ENCODE measurements at places on chromosomes 3 and 15.

DNA sequence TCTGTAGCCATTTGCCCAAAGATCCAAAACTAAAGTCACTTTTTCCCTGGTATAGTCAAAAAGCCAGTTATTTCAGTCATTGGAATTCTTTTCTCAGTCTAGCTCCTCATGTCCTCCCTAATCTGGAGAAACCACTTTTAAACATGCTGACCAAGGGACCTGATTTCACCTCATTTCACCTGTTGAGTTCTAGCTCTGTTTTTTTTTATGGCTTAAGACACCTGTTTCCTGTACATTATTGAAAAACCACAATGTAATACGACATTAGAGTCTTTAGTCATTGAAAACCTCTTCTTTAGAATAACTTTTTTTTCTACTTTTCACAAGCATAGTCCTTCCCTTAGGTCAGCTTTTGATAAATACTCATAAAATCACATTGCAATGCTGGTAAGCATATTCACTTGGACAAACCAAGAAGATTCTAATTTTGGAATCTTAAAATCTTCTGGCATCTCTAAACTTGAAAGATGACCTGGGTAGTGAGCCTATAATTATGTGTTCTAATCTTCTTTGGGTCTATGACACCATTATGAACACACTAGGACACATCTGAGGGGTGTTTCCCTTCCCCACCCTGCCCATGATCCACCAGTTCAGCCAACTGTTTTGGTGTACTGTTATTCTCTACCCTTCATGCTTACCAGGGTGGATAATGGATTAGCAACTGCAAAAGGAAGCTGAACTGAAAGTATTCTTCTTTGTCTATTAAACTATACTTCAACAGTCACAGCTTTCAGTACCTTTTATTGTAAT, 103.5 kb upstream of the FXR1 start:
- DNase-seq: no peak

DNA sequence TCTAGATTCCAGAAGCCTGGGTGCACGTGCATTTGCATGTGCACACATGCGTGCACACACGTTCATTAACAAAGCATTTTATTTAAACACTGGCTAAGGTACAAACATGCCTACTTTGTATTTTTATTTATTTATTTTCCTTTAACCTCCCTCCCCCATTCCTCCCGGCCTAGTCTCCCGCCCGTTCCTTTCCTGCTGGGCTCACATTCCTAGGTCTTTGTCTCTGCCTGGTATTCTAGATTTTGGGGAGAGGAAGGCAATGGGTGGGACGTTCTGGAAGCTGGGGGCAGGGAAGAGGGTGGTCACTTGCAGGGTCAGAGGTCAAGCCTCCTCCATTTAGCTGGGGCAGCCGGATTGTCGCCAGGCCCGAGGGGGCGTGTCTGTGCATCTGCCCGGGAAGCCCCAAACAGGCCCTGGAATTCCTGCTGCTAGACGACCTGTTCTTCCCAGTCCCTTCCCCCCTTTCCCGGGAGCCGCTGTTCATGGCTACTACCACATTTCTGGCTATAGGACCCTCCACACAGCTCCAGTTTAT, 51.8 kb downstream of the TRIM71 start:
- DNase-seq: no peak

DNA sequence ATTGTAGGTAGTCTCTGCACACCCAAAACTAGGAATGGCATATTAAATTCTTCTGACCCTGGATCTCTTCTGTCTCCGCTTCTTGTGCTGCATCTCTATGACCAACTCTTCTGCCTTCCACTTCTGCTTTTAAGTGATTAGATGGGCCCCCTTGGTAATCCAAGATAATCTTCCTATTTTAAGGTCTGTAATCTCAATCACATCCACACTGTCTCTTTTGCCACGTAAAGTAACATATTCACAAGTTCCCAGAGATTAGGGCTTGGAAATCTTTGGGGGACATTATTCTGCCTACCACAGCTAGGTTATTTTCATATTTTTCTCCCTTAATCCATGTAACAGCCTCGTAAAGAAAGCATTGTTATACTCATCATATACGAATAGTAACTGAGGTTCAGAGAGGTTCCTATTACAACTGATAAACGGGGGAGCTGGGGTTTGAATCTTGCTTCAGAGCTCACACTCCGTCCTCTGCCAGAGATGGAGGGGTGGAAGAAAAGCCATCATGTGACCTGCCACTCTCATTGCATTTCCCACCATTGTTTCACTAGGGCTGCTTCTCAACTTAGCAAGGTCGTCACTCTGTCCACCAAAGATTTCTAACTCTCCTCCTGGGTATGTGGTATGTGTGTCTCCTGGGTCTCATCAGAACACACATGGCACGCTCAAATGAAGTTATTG, 6.6 kb upstream of the CD47 start:
- DNase-seq: no peak

GRCh38 chr3:89419647-89420241, 312.3 kb downstream of the EPHA3 start:
- DNase-seq: peak; percentile 72

- DNase-seq: no peak
Measured at GRCh38 chr15:62573876-62574275, 408.8 kb upstream of the C2CD4B start.

GRCh38 chr3:196792771-196793170, 53.1 kb downstream of the PAK2 start:
- DNase-seq: peak; percentile 52

GRCh38 chr3:105719791-105720190, 149.0 kb downstream of the CBLB start:
- no peak for DNase-seq

DNA sequence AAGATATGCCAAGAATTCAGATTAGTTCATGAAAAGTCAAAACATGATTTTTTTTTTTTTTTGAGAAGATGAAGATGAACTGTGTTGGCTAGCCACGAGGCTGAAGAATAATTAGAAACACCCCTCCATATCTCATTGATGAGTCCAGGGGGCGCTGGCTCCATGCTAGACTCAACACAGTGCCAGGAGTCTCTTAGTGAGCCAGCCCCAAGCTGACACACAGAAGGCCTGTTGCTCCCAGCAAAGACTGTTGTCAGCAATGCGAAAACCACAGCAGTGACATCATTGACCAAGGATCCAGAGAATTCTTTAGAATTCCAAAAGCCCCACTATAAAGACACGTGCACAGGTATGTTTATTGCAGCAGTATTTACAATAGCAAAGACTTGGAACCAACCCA, 185.2 kb downstream of the ANXA2 start:
- DNase-seq: no peak

- peak; percentile 14 for DNase-seq
Measured at GRCh38 chr15:45205192-45205591, 17.4 kb upstream of the SHF start.

DNA sequence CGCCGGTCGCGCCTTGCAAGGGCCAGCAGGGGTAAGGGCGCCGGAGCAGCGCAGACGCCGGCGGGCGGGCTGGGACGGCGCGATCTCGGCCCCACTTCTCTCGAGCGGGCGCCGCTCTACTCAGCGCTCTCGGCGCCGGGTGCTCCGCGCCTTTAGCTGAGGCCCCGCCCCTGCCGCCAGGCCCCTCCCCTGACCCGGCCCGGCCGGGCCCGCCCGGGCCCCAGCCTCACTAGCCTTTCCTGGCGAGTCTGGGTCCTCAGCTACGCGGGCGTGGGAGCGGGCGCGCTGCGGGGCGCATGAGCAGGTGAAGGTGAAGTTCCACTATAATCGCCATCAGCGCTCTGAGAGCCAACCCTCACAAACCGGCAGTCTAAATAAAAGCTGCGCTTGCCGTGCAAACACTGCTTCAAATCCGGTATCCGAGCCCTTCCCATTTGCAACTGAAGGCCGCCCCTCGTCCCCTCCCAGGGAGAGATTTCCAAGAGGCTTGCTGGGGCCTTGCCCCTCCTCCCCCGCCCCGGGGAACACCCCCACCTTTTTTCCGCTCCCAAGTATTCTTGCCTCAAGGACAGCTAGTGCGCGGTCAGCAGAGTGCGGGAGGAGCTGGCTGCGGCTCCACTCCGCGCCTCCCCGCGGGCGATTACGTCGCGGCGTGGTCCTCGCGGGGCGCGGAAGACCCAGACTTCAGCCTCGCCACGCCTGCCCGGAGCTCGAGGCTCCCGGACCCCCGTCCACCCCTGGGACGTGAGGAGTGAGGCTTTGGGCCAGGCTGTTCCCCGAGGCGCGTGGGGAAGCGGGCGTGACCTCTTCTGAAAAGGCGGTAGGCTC, at the start of gene RPP25:
TSS of gene RPP25 (minus strand) at position 125 of the 828 bp plus-strand sequence. CDS start 189 bp downstream, outside the sequence.
- peak; percentile 36 for DNase-seq

DNA sequence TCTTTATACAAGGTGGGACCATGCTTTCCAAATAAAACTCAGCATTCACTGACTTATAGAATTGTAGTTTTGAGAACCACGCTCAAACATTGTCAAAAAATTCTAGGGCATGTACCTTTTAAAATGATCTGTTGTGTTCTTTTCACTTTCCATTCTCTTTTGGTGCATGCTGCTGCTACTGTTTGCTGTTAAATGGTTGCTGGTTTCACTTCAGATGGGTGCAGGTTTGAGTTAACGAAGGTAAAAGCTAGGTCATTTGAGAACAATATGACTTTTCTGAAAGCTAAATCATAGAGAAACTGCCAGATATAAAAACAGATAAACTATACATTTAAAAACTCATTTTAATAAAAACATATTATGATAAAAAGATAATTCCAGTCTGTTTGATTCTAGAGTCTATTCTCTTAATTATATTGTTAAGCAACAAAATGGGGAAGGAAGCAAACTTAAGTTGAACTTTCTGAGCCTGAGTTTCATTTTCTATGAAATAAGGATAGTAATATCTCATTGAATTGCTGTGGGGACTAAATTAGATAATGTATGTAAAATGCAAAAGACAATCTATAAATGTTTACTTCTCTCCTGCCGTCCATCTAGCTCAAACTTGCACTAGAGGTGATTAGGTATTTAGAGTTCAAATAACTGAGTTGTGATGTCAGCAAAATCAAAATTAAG, 82.4 kb downstream of the OXSM start:
- no peak for DNase-seq

- DNase-seq: peak; percentile 83
Measured at GRCh38 chr3:194277104-194277785, 73.9 kb downstream of the CPN2 start.

- peak; percentile 43 for DNase-seq
Measured at GRCh38 chr3:16402451-16402850, 111.0 kb downstream of the RFTN1 start.

DNA sequence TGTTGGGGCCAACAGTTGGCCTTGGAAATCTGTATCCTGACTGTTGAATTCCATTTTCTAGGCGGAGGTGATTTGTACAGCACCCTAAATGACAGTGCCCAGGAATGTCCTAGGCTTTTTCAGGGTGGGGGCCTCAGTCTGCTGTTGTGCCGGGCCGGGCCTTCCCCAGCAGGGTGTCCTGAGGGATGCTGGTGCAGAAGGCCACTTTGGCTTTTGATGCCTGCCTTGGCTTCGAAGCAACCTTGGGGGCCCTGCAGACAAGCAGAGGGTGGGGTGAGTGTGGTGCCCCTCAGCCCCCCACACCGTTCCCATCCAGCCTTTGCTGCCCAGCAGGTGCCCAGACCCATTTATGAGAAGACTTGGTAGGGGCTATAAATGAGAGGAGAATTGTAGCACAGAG, 33.0 kb downstream of the SYNM start:
- no peak for DNase-seq

- no peak for DNase-seq
Measured at GRCh38 chr3:50610992-50611463, 546 bp downstream of the CISH start.

DNA sequence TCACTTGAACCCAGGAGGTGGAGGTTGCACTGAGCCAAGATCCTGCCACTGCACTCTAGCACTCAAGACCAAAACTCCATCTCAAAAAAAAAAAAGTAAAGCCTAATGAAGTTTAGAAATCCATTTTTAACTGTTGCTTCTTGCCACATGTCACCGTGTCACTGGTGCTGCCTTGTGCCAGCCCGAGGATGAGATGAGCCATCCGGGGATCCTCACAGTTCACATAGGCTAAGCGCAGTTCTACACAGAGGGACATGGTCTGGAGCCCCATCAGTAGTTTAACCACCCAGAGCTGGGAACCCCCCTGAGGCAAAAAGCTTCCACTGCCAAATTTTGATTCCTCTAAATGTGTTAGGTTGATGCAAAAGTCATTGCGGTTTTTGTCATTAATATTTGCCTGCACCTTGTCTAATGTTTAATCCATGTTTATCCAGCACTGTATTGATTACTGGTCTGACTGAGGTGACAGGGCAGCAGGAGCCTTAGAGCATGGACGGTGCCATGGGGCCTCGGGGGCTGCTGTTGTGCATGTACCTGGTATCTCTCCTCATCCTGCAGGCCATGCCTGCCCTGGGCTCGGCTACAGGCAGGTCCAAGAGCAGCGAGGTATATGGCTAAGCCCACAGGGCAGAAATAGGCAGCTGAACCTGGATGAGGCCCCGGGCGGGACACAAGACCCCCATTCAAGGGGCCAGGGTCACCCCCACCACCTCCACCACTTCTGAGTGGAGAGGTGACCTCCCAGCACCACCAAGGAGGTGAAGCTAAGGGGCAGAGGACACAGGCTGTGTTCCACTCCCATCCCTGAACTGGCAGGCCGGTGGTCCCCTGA, at the start of gene ITIH1:
TSS of gene ITIH1 (plus strand) at position 473 of the 832 bp plus-strand sequence. CDS start at position 490, 17 bp downstream.
- DNase-seq: no peak

DNA sequence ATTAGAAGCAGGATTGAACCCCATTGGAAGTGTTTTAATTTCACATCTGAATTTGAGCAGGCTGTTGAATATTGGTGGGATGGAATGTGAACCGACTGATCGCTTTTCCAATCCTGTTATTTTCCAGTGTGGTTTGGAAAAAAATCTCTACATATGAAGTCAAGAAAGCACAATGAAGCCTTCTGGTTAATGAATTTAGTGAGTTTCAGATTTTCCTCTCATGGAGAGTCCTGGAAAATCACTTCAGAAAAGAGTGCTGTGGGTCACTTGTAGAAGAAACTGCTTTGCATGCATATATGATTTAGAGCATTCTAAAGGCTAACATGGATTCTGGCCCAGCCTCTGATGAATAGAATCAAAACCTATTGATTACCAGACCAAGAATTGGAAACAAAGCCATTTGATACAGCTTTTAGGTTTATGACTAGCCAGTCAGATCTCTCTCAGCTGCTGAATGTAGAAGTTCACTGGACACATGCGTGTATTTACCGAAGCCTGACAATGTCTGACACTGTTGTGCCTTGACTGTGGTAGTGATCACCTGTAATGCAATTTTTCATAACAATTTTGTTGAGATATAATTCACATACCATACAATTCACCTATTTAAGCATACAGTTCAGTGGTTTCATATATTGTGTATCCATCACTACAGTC, 121.9 kb downstream of the FNDC3B start:
- no peak for DNase-seq

GRCh38 chr3:170869645-170870593, at the start of gene RPL22L1:
Gene RPL22L1 (minus strand): TSS chr3:170870195. CDS start chr3:170870167, 28 bp downstream.
- DNase-seq: peak; percentile 90

GRCh38 chr15:98169551-98169950, 209.0 kb downstream of the ARRDC4 start:
- DNase-seq: no peak

DNA sequence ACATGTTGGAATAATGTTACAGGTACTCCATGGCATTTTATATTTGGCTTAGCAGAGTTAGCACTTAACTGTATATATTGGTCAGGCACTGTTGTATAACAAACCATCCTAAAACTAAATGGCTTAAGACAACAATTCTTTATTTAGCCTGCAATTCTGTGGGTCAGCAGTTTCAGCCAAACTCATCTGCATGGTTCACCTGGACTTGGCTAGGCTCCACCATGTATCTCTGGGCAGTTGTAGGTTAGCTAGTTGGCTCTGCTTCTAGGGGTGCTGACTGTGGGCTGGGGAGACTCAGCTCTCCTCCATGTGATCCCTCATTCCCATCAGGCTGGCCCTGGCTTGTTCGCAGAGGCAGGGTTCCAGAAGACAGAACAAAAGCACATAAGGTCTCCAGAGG, 34.4 kb downstream of the RARB start:
- no peak for DNase-seq

- no peak for DNase-seq
Measured at GRCh38 chr3:18011387-18011786, 269.0 kb upstream of the TBC1D5 start.

Measured in astrocyte (in vitro differentiated cells and primary cell).